Effector CD4-positive, alpha-beta T cell (primary cell): ENCODE measurements at places on chromosomes 16 and 17.

DNA sequence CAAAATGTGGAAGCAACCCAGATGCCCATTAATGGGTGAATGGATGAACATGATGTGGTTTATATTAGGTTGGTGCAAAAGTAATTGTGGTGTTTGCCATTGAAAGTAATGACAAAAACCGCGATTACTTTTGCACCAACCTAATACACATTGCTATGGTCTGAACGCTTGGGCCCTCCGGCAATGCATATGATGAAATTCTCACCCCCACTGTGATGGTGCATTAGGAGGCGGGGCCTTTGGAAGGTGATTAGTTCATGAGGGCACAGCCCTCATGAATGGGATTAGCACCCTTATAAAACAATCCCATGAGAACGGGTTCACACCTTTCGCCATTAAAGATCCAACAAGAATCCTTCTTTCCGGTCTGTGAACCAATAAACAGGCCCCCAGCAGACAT lies 25.3 kb upstream of the PRM1 start:
- no peak for DNase-seq

- DNase-seq: peak; percentile 38
These were observed 1.7 kb downstream of the IL4R start for GRCh38 chr16:27315333-27316037.

DNA sequence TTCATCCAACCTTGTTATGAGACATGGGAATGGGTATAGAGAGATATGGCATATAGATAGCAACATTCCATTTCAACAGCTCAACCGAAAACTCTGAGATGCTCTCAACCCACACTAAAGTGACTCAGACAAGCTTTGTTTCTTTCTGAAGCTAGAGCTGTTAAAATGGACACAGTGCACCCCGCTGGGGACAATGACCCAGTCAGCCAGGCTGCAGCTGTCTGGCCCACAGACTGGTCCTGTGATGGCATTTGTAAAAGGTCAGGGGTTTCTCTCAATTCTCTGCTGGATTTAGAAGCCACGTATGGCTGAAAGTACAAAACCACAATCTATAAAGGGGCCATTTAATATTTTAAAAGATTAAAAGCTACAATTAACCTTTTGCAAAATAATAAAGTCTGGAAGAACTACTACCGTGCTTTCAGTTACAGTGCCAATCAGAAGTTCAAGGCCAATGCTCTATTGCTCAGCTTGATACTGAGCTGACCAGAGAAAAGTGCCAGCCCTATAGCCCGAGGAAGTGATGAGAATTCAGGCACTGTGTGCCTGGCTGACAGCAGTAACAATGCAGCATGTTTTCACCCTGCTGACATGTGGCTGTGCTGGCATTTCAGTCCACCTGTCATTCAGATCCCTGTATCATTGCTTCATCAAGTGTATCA lies 60.2 kb downstream of the TEX2 start:
- DNase-seq: no peak

DNA sequence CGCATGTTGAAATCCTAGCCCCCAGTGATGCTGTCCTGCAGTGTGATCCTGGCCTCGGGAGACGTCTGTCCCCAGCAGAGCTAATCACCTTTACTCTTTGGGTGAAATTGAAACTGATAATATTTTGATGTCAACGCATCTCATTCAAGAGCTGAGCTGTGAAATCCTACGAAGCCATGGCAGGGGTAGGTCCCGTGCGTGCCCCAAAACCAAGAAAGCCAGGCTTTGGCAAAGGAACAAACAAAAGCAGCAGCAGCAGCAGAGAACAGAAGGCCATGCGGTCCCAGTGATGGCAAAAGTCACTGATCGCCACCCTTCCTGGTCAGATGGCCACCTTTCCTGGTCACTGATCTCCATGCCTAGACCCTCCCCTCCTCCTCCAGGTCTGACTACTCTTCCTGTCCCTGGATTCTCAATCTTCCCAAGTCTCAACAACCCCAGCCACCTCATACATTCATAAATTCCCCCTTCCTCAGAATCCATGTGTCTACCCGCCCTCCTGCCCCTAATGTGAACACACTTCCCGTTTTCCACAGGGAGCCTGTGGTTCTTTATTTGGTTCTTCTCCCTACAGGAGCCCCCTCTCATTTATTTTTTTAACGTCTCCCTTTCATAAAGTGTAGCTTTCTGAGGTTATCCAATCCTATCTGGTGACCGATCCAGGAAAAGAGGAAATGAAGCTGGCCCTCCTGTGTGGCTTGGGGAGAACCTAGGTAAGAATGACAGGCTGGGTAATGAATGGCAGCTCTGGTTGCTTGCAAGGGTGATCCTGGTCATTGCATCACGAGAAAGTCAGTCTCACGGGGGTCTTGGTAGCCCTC lies 50.3 kb downstream of the CPPED1 start:
- DNase-seq: no peak

- DNase-seq: peak; percentile 44
These were observed 16.7 kb downstream of the UNC13D start for GRCh38 chr17:75827308-75828075.

DNA sequence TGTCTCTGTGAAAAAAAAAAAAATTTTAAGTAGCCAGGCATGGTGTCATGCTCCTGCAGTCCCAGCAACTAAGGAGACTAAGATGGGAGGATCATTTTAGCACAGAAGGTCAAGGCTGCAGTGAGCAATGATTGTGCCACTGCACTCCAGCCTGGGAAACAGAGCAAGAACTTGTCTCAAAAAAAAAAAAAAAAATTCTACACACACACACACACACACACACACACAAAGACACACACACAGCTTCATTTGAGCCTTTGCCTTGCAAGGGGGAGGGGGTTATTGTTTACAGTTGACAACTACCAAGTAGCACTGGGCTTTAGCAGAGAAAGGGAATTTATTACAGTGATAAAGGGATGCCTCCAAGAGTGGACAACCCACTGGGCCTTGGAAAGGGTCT lies 4.9 kb upstream of the POLR3E start:
- DNase-seq: no peak

DNA sequence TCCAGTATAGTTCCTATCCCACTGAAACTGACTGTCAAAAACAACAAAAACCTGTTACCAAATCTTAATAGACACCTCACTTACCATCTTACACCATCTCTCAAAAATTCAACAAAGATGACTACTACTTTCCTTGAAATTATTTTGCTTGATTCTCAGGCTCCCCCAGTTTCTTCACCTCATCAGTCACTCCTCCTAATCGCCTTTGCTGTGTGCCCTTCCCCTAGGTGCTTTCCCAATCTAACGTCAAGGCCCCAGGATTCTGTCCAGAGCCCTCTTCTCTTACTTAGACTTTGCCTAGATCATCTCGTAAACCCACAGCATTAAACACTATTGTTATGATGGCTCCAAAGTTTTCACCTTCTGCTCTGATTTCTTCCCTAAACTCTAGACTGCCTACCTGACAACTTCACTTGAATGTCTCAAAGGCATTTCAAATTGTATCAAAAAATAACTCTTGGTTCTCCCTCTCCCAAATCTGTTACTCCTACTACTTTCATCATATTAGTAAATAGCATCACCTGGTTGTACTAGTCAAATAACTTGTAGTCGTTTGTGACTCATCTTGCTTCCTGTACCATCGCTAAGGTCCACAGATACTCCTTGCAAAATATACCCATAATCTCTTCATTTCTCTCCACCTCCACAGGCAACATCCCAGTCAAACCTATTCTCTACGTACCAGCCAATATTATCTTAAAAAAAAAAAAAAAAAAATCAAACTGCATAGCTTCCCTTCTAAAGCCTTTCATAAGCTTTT lies 18.0 kb downstream of the C16orf87 start:
- DNase-seq: no peak

- no peak for DNase-seq
These were observed 69.6 kb upstream of the RCVRN start for GRCh38 chr17:9974448-9975381.

DNA sequence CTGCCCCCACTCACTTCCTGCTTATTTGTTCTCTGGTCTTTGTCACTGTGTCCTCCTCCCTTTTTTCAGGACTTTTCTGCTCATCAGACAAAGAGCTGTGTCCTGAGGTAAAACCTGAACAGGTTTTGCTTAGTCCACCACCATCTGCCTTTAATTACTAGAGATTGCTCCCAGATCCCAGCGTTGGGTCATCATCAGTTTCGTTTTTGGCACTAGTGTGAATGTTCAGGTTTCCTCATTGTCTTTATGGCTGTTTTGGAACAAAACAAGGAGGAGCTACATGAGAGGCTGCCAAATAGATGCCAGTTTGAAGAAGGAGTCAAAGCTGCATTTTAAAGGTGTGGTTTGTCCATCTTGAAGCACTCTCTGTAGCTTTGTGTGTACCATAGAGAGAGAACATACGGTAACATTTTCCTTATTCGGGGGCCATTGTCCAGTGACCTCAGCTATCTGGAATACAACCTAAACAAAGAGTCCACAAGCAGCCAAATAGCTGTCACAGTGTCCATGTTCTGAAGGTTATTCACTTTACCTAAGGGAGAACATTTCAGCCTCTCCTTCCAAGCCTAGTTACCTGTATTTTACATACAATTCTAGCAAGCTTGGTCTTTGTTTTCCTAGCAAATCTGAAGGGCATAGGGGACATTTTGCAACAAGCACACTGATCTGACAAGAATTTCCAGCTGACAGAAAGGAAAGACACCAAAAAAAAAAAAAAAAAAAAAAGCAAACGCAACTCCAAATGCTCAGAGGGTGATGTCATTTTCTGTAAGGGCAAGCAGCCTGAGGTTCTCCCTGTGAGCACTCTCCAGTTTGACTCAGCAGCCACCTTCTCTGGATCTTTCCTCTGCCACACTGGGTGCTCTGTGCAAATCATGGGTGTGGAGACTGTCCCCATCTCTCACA lies 196.1 kb downstream of the NTN1 start:
- DNase-seq: no peak

- DNase-seq: peak; percentile 80
These were observed 23.7 kb upstream of the KDM8 start for GRCh38 chr16:27179500-27180072.

GRCh38 chr16:54460263-54460860 lies 173.8 kb upstream of the IRX3 start:
- no peak for DNase-seq

DNA sequence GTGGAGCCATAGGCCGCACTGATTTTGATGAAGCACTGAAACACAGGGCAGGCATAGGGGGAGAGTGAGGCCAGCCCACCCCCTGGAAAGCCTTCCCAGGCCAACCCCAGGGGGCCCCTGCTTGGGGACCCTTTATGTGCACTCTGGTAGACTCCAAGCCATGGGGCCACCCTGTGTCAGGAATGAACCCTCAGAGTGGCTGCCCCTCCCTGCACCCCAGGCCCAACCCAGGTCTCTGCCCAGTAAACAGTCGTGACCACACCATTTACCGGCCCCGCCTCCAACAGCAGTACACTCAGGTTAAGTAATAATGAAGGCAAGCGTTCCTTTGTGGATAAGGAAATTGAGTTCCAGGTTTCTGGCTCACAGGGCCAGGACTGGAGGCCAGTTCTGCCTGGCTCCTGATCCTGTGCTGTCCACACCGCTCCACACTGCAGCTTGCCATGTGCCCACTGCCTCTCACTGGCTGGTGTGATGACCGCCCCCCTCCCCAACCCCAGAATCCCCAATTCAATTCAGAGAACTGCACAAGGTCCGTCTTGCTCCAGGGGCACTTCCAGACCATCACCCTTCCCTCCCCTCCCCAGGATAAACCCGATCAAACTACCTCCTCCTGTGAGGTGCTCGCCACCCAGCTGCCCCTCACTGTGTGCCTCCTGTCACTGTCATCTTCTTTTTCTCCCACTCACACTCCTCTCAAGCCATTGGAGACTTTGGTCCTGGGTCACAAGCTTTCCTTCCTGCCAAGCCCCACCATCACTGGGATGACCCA lies 13.6 kb downstream of the PIMREG start:
- DNase-seq: no peak

DNA sequence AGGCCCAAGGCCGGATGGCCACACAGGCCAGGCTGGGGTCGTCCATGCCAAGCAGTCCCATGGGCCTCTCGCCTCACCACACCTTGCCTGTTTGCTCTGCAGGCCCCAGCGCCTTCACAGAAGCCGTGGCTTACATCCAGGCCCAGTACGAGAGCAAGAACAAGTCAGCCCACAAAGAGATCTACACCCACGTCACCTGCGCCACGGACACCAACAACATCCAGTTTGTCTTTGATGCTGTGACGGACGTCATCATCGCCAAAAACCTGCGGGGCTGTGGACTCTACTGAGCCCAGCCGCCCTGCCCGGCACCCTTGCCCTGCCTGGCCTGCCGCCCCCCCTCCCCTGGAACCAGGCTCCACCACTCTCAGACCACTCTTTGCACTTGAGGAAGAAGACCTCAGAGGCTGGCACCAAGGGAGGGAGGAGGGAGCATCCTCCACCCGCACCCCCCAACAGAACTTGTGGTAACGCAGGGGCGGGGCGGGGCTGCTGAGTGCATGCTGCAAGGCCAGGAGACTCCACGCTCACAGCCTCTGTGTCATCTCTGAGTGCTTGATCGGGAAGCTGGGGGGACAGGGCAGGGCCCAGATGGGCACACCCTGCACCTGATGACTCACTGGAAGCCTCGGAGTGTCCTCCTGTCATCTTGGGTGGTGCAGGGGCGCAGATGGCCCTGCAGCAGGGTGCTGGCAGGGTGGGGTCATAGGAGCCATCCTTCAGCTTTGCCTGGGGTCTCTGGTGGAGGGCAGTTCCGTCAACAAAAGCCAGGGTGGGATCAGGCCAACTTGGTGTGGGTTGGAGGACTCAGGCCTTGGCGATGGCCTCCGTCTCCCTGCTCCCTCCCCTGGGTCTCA lies 81.5 kb downstream of the AMFR start:
- no peak for DNase-seq

GRCh38 chr16:13708347-13709120 lies 211.4 kb upstream of the ERCC4 start:
- DNase-seq: no peak

GRCh38 chr17:76586741-76587487 lies 1.3 kb upstream of the ST6GALNAC2 start:
- no peak for DNase-seq

DNA sequence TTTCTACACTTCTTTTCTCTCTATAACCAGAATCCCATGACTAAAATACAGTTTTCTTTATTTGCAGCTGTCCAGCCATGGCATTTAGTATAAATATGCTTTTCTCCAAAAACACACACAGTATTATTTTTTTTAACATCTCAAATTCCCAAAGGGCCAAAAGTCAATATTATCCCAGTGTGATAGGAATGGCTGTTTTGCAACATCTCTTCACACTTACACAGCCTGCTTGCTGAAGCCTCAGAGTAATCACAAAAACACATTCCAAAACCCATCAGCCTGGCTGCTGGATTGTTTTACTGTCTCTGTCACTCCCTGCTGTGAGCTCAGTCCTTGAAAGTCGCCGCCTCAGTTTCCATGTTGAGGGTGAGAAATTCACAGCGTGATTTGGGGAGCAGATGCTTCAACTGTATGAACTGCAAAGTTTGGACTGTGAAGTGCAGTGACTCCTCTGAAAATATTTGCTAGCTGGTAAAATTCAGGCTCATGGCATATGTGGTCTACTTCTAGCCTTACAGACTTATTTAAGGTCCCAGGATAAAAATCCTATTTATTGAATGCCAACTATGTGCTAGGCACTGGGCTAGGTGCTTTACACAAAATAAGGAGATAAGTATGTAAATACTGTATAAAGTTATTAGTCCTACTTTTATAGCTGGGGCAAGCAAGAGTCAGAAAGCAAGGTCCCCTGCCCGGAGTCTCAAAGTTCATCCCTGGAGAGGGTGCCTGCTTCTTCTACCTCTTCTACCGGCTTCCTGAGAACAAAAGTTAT lies 116.5 kb downstream of the SOCS1 start:
- no peak for DNase-seq

GRCh38 chr16:86073103-86073625 lies 174.2 kb downstream of the IRF8 start:
- DNase-seq: no peak

- DNase-seq: no peak
These were observed 1.2 kb downstream of the HOXB1 start for GRCh38 chr17:48529683-48530009.

- no peak for DNase-seq
These were observed 14.4 kb downstream of the CTRL start for GRCh38 chr16:67917140-67917851.
